ENCODE measurements at places on chromosomes 13 and 19. TPM values are rescaled to one million over a fixed set of nuclear protein-coding genes. Genes with fewer than 3 reads are reported as not detected.

DNA sequence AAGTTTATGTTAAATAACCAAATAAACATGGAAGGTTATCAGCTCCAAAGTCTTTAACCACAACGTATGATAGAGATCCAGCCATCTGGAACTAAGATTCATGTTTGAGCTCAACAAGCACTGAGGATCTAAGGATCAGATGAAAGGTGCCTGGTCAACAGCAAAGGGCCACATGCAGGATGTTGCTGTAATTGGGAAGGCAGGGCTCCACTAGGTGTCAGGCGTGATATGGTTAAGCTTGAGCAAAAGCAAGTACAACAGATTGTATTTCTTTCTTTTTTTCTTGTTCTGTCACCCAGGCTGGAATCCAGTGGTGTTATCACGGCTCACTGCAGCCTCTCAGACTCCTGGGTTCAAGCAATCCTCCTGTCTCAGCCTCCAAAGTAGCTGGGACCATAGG, 12.0 kb downstream of the EBPL start:
- DNase-seq: no peak
- H3K27me3 ChIP-seq: no peaks in the 10 kb centered on the region
- H3K36me3 ChIP-seq: no peaks in the 10 kb centered on the region
- no peak overlapping the region for H3K4me3 ChIP-seq

Gene ZNF626
- total RNA-seq: 7.7 TPM

Gene TMEM147
- total RNA-seq: 34.6 TPM

Gene ZNF567
- total RNA-seq: 27.9 TPM

Gene SCEL
- total RNA-seq: not detected
